ENCODE measurements at places on chromosomes 7 and 10.

- no peak for DNase-seq
Observed at GRCh38 chr7:73894166-73894565, 33.2 kb downstream of the TMEM270 start.

- no peak for DNase-seq
Observed at GRCh38 chr10:116683166-116683565, 59.2 kb downstream of the HSPA12A start.

- no peak for DNase-seq
Observed at GRCh38 chr10:48929413-48929990, 10.1 kb downstream of the LRRC18 start.

DNA sequence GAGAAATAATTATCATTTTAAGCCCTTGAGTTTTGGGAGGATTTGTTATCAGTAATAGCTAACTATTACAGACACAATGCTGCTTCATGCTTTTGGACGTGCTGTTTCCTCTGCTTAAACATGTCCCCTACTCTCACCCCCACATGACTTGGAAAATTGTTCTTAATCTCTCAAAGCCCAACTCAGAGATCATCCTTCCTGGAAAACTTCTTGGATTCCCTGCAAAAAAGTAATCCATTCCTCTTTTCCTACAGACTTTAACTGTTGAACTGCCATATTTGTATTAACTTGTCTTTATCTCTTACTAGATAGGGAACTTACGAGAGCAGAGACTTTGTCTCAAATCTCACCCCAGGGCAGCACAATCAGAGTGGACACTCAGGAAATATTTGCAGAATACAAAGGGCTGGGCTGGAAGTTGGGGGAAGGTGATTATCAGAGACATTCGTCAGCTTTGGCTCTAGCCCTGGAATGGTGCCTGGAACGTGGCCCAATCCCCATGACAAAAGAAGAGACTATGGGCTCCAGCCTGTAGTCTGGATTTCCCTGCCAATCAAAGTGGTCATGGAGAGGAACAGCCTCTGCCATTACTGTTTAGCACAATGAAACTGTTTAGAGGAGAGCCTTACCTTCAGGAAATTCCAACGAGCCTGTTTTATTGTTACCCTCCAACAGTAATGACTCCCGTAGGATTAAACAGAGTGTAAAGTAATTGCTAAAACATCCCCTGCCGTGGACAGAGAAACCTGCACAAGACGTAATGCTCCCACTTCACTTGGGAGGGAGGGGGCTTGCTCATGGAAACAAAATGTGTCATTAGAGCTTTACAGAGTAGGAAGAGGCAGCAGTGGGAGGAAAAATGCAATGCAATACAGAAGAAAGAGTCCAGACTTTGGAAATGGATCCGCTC is 140.4 kb upstream of the AUTS2 start:
- no peak for DNase-seq

Measured in stimulated activated CD8-positive, alpha-beta memory T cell treated with anti-CD3 and anti-CD28 coated beads, Interleukin-7, amount 100 ng/mL, for 1 hour (primary cell).